ENCODE measurements at places on chromosomes 16 and 17. TPM values are rescaled to one million over a fixed set of nuclear protein-coding genes. Genes with fewer than 3 reads are reported as not detected.

DNA sequence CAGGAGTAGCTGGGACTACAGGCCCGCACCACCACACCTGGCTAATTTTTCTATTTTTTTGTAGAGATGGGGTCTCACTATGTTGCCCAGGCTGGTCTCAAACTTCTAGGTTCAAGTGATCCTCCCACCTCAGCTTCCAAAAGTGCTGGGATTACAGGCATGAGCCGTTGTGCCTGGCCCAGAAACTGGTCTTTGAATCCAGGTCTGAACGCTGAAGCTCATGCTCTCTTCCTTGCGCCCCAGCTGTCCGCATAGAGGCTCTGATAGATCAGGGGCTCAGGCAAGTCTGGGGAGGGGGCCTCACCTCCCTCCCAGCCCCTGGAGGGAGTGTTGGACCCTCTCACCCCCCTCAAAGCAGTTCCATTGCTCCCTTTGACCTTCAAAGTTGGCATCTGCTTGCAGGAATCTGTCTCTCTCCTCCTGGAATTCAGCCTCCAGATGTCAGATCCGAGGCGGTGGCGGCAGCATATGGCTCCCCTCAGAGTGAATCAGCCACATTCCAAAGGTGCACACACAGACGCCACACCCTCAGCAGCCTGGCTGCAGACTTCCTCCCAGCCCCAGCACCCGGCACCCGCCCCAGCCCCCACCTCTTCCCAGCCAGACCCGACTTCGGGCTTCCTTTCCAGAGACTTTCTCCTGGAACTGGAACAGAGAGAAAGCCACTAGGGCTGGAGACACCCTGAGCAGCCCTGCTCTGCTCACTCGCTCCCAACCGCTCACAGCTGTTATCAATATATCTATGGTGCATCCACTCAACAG is 16.9 kb upstream of the GLIS2 start:
- DNase-seq: peak; percentile 48

- DNase-seq: no peak
Measured at GRCh38 chr16:56279132-56279531, 87.8 kb downstream of the GNAO1 start.

GRCh38 chr17:41976142-41976768 is 9.7 kb downstream of the CNP start:
- DNase-seq: no peak

DNA sequence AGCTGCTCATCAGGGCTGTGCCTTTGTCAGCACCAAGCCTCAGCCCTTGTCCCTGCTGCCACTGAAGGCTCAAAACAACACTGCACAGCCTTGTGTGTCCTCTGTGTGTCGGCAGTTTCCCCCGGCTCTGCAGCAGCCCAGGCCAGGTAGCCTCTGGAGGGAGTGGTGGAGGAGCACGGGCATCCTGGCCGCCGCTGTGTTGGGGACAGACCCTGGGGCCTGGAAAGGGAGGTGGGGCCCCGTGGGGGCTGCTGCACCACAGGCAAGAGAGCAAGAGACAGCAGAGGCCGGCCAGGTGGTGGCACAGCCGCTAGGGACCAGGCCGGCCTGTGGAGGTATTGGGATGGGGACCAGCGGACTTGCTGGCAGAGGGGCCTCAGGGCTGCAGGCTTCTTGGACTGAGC is 96.9 kb upstream of the ZNF750 start:
- no peak for DNase-seq

DNA sequence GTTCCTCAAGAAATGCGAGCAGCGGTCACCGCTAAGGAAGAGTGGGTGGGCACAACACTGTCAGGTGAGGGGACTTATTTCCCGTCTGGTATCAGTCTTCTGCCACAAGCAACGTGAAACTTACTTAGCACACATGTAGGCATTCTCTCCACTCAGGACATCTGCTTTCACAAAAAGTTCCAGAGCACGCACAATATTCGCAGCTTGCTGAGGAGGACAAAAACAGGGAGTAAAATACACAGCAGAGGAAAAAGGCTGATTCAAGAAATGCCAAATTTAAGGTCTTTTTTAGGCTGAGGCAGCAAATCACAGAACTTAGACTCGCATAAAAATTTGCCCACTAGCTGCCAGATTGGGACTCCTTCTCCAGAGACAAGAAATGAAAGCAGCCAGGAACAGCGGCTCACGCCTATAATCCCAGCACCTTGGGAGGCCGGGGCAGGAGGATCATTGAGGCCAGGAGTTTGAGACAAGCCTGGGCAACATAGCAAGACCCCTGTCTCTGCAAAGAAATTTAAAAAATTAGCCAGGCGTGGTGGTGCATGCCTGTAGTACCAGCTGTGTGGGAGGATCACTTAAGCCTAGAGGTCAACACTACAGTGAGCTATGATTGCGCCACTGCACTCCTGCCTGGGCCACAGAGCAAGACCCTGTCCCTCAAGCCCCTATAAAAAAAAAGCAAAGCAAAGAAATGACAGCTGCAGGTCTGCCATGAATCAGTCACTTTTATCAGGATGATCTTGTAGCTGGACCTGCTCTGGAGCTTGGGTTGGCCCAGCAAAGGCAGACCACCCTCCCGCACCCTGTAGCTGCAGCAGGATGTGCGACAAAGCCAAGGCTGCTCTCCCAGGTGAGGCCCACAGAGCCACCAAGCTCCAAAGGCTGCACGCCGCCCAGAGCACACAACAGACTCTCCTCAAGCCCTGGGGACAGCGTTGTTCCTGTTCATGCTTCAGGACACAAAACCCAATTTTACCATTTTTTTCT is 20.5 kb downstream of the USP36 start:
- DNase-seq: no peak

GRCh38 chr16:52251495-52251894 is 295.4 kb downstream of the TOX3 start:
- DNase-seq: peak; percentile 40

DNA sequence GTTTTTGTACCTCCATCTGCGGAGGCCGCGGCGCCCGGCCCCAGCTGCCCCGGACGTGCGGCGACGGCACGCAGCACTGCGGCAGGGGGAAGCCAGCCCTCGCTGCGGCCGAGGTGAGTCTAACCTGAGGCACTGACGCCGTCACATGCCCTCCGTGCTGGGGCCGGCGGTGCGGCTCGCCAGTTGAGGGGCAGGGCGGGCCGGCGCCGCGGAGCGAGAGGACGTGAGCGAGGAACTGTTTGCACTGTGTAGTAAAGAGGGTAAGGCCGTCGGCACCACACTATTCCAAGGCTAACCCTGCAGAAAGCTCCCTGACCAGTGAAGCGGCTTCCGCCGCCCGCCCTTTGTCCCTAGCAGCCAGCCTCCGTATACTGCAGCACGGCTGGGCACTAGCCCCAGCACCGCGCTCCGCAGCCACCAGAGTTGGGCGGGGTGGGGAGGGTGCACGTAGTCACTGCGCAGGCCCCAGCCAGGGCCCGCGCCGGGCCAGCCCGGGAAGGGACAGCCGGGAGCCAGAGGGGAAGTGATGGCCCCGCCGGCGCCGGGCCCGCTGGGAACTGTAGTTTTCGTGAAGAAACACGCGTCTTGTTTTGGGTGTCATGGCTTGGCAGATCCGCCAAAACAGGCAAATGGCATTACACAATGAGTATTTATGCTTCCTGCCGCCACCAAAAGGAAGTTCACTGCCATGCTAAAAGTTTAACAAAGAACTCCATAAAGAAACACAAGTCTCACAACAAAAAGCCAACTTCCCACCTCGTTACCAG is 580 bp upstream of the KANSL1 start:
- DNase-seq: peak; percentile 97

DNA sequence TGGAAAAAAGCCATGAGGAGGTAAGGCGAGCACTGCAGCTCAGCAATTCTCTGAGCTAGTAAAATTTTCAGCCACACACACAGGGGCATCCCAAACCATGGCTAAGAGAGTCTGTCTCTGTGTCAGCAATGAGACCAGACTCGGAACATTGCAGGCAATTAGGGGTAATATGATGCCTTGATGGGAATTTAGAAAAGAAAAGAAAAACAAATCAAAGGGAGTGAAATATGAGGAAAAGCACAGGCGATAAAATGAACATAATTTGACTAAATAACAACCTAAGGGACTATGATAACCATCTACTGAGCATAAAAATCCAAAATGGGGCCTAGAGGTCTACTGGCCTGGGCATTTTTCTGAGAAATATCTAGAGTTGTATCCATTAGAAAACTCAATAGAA is 546.0 kb upstream of the PSMD7 start:
- DNase-seq: no peak

DNA sequence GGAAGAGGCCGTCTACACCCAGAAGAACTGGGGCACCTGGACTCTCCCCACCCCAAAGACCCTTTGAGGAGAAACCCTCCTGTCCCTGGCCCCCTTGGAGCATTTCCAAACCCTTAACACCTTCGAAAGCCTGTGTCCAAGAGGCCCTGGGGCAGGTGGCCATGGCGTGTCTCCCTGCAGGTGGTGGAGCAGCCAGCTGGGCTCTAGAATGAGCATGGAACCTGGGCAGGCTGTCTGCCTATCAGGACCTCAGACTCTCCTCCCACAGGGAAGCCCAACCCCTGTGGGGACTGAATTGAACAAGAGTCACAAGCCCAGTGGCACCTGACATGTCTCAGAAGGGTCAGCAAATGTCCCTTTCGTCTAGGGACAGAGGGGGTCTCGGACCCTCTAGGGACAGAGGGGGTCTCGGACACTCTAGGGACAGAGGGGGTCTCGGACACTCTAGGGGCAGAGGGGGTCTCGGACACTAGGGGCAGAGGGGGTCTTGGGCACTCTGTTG is 8.4 kb downstream of the CBX4 start:
- DNase-seq: no peak

DNA sequence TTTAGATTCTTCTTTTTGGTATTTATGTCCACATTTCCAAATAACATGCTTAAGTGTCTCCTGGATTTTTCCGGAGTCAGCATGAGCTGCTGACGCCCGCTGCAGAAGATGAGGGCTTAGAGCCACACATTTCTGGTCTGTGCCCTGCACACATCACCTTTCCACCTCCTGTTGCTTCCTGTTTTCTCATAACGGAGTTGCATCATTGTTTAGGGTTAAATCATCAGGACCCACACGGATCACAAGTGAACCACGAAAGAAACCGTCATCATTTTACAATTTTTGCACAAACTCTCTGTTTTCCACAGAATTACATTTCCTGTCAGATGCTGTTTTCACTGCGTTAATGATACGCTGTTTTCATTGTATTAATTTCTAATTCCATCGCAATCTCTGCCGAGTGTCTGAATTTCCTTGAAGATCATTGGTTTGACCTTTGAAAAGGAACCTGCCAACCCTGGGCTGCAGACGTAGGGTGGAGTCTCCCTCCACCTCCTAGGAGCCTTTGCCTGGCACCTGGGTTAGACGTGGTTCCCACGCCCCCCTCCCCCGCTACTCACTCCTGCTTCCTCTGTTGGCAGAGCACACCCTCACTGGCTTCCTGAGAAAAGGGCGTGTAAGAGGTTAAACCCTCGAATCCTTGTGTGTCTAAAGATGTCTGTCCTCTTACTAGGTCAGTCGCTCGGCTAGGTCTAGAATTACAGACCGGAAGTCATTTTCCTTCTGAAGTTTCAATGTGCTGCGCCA is 68.2 kb downstream of the RNF213 start:
- DNase-seq: no peak

- DNase-seq: no peak
Measured at GRCh38 chr17:42982266-42982665, 1.9 kb downstream of the RUNDC1 start.

DNA sequence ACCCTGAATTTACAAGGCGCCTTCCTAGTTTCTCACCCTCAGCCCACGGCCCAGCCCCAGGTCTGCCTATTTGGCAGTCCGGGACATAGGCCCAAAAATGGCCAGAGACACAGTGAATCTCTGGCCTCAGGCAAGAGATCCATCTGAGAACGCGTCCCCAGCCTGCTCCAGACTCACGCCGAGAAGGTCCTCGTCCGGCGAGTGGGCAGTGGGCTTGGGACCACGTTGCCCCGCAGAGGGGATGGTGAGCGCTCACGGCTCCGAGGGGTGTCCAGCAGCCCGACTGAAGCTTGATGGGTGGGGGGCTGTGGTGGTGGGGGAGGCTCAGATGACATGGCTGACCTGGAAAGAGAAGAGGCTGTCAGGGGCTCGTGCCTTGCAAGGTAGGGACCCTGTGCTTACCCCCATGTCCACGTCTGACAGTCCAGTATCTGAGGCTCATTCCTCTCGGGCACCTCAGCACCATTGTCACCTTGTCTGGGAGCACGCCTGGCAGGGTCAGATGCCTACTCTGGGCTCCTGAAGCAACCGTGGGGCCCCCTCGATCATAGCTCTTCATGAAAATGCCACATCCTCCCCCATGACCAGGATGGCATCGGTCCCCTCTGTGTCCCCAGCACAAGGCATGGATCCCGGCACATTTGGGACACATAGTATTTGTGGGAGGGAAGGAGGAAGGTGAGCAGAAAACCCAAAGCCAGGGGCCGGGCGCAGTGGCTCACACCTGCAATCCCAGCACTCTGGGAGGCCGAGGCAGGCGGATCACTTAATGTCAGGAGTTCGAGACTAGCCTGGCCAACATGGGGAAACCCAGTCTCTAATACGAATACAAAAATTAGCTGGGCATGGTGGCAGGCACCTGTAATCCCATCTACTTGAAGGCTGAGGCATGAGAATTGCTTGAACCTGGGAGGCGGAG is 9.6 kb downstream of the CARHSP1 start:
- DNase-seq: no peak

GRCh38 chr17:79224903-79225302 is 150.3 kb downstream of the ENGASE start:
- no peak for DNase-seq

- no peak for DNase-seq
Measured at GRCh38 chr16:13081825-13082331, 180.5 kb downstream of the SHISA9 start.

DNA sequence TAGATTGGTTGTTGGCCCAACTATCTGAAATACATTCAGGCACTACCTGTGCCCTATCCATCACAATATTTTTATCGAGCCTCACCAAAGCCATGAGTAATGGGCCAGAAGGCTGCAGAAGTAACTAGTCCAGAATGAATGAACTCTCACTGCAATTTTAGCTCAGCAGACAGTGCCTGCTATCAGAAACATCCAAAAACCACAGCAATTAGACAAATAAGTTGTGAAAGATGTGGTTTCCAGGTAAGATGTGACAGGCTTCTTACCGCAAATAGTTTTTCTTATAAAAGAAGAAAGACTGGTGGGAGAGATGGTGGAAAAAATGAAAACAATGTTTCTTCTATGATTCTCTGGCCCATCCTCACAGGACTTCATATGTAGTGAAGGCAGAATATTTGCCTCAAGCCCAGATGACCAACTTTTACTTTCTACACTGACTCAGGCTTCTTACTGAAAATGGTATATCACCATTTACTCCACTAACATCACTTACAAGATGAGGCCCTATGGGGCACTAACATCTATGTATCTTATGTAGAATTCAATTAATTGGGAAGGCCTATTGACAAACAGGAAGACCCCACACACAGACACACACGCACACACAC is 9.8 kb upstream of the RFFL start:
- DNase-seq: no peak

Gene FBF1
- total RNA-seq: 11.2 TPM

Gene RTN4RL1
- 3.4 TPM for total RNA-seq

Gene NLGN2
- total RNA-seq: 36.5 TPM

Gene BCL6B
- total RNA-seq: 3.8 TPM

Gene STX1B
- total RNA-seq: 7.3 TPM

Gene HOXB8
- not detected for total RNA-seq

Gene PMFBP1
- 0.96 TPM for total RNA-seq

Gene FSCN2
- total RNA-seq: 0.28 TPM
